ENCODE measurements at places on chromosomes 16 and 17. TPM values are rescaled to one million over a fixed set of nuclear protein-coding genes. Genes with fewer than 3 reads are reported as not detected.

The FAM171A2 gene
- 3.1 TPM for total RNA-seq

The LRRC37A gene
- total RNA-seq, result 2.3 TPM

The OTOA gene
- 0.09 TPM for total RNA-seq

The ADAP2 gene
- total RNA-seq, result 0.90 TPM

The RBFOX1 gene
- total RNA-seq, result not detected

The RNF222 gene
- not detected for total RNA-seq

The LPO gene
- total RNA-seq, result not detected

The SLC38A8 gene
- not detected for total RNA-seq

The CRYBA1 gene
- not detected for total RNA-seq

The HP gene
- total RNA-seq, result not detected

The ZNF597 gene
- 2.5 TPM for total RNA-seq

The HSD17B1 gene
- total RNA-seq, result 4.7 TPM

The UNC13D gene
- 0.54 TPM for total RNA-seq

The NEURL4 gene
- 17.7 TPM for total RNA-seq

The DOC2B gene
- not detected for total RNA-seq

The KRTAP4-9 gene
- not detected for total RNA-seq

The KRTAP3-1 gene
- not detected for total RNA-seq

The PPP1R27 gene
- total RNA-seq, result not detected

The FBXW10B gene
- not detected for total RNA-seq

The SDK2 gene
- not detected for total RNA-seq

The ITGAD gene
- total RNA-seq, result not detected

The NKD1 gene
- not detected for total RNA-seq

The CRHR1 gene
- total RNA-seq, result not detected

The CIITA gene
- 0.74 TPM for total RNA-seq

The TMC8 gene
- not detected for total RNA-seq

The RTN4RL1 gene
- 0.90 TPM for total RNA-seq
